ENCODE measurements at places on chromosomes 4 and X.

GRCh38 chrX:134660627-134661026, 2.4 kb upstream of the PLAC1 start:
- DNase-seq: no peak

DNA sequence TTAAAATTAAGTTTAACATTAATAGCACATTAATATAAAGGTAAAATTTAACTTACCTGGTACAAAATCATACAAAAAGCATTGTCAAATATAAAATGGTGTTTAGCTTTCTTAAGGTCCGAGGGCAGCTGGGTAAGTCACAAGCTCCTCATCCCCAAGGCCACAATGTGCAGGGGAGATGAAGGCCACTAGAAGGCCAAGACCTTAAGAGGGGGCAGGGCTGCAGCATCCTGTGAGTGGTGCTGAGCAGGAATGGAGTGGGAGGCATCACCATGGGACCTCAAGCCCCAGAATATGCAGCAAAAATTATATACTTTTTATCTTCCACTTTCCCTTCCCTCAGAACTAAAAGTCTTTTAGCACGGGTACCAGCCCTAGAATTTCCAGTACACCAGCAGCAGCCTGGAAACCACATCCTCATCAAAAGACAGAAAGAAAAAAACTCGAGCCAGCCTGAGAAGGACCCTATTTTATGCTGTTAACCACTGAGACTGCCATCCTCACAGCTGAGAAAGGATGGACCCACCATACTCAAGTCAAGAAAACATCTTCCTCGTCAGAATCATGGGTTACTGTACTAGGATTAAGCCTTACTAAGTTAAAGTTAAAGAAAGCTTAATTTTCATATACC, 13.0 kb upstream of the RHOXF2 start:
- peak; percentile 60 for DNase-seq

DNA sequence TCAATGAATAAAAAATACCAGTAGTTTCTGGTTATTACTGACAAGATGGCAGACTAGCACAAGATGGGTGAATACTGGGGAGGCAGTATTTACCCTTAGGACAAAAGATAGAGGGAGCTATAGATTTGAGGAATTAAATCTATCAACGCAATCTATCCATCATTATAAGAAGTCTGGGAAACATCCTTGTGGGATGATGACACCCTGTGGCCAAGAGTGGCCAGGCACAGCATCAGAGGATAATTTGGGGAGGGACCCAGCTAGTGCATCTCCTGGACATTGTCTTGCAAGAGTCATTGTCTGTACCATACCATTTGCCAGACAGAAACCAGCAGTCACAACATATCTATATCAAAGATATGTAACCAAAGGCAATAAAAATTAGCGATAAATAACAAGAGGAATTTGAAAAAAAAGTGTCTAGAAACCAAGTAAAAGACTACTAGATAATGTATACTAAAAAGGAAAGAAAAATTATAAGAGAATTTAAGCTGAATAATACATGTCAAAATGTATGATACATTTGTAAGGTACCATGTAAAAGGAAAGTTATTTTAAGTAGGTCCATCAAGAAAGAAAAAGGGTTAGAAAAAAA, 22.9 kb downstream of the KCTD8 start:
- no peak for DNase-seq

DNA sequence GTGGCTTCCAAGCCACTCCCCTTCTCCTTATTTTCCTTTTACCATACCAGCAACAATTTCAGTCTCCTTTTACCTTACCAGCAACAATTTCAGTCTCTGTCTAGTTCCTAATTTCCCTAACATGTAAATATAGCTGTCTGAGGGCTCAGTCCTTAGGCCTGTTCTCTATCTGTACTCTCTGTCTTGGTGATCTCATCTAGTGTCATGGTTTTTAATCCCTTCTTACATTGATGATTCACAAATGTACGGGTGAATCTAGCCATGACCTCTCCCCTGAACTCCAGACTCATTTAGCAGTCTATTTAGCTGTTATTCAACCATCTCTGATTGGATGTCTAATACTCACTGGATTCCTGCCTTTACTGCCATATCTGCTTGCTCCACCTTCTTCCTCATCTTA, 7.2 kb downstream of the IL15 start:
- no peak for DNase-seq

DNA sequence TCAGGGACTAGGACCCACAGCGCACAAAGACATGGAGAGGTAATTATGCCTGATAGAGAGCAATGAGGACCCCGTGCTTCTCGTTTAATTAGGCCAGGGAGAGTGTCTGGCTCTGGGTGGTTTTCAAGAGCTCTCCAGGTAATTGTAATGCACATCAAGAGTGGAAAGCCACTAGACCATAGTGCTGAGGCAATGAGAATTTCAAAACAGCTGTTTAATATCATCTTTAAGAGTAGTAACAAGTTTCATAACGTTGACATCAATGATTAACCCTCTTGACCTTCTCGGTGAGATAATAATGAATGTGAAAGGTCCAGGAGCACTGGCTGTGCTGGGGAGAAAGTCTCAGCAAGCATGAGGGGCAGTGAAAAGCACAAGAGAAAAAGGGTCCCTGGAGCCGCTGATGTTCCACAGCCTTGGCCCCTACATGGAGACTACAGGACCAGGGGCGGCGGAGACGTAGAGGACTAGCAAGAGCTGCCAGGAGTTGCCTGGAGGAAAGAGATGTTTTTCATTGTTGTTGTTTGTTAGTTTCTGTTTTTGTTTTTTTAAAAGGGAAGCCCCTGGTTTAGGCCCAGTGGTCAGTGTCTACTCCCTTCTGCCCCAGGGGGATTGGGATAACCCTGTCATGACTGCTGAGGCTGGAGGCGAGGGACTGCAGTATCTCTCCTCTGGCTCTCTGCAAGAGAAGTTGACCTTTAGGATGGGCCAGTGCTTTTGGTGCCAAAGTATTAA, 14.8 kb upstream of the CXCR3 start:
- DNase-seq: no peak

DNA sequence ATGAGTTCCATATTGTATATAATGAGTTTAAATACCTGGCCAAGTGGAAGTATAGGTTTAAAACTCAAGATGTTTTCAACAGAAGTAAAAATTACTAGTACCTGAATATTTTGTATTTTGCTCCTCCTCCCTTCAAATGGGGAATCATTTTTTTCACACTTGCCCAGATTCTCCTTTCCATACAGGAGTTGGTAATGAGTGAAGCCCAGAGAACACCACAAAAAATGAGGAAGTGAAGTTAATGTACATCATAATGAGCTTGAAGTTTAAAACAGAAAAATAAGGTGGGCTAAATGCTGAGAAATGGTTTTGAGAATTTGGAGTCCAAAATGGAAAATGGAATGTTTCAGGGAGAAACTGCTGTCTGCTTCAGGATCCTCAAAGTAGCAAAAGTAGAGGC, 364.8 kb upstream of the EMCN start:
- no peak for DNase-seq

DNA sequence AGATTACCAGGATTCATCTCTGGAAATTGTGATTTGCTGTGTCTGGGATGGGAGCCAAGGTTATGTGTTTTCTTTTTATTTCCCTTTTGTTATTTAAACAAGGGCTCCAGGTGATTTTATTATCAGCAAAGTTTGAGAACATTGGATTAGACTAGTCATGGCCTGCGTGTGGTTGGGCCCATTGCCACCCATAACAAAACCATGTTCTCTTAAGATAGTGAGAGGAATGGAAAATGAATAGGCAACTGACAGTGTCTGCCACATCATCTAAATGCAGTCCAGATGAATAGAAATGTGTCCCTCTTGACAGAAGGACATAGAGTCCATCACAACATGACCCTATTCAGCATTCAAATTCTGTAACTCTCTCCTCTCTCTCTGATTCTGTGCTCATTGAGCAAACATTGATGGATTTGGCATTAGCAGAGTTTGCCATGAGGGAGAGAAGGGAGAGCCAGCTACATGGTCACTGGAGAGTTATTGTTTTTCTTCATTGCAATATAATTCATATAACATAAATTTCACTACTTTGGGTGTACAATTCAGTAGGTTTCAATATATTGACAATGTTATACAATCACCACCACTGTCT, 11.7 kb downstream of the XK start:
- no peak for DNase-seq

DNA sequence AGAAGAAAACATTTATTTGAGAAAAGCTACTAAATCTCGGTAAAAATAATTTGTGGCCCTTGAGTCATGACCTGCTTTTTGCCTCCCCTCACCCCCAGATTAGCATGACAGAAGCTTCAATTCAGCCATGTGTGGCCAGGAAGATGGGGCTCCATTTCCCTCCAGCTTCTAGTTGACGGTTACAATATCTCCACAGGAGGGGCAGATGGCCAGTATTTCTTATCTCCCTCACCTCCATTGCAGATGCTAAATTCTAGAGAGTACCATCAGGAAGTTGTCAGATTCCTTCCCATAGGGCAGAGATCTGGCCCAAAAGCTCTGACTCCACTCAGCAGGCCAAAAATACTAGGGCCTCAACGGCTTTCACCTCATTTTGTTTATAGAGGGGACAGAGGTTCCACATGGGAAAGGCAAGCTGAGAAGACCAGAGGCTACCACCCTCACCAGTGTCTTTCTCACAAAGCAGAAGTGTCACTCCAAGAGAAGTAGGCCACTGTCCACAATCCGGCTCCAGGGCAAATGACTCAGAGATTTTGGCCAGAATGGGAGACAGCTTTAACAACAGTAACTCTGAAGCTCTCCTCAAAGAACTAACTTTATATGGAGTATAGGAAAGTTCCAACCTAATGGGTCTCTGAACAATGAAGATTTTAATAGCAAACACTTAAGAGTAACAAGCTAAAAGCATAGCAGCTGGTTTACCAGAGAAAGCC, 108.3 kb downstream of the TBC1D19 start:
- no peak for DNase-seq

DNA sequence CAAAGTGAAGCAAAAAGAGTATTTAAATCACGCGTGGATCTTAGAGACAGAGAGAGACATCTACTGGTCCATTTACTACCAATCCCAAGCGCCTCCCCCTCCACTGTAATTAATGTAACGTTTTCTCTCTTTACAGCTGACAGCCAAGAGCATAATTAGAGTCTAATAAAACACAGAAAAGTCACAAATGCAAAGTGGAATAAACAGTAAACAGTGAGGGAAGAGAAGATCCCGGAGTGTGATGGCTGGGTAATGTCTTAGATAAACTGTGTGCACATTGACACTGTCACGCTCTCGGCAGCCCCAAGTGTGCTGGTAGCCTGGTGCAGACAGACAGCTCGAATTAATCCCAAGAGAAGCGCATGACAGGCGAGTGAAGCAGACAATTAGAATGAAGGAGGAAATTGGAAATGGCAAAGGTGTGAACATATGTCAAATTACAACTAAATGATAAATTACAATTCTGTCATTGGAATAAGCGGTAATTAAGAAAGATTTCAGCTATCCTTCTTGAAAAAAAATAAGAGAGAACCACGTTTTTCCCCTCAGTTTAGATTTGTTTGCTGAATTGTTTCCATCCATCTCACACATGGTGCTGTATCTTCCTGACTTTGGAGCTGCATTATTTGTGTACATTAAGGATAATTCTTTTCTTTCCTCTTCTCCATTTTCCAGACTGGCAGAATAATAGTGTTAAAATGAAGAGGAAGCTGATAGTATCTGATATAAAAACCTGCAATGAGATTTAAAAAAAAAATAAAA, 100.1 kb downstream of the CXXC4 start:
- DNase-seq: no peak

DNA sequence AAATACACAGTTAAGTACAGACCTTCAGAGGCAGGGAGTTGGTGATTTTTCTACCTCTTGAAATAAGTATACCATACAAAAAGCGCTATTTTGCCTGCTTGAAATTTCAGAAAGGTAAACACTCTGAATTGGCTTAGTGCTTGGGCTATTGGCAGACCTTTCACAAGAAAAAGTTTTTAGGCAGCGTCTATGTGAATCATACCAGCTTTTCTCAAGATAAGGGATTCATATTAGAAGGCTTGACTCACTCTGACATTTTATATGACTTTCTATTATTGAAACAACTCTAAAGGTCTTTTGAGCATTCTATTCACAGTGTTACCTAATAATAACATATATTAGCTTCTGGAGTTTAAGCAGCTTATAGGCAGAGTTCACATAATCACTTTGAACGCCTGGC, 286.4 kb upstream of the FAT1 start:
- DNase-seq: no peak

DNA sequence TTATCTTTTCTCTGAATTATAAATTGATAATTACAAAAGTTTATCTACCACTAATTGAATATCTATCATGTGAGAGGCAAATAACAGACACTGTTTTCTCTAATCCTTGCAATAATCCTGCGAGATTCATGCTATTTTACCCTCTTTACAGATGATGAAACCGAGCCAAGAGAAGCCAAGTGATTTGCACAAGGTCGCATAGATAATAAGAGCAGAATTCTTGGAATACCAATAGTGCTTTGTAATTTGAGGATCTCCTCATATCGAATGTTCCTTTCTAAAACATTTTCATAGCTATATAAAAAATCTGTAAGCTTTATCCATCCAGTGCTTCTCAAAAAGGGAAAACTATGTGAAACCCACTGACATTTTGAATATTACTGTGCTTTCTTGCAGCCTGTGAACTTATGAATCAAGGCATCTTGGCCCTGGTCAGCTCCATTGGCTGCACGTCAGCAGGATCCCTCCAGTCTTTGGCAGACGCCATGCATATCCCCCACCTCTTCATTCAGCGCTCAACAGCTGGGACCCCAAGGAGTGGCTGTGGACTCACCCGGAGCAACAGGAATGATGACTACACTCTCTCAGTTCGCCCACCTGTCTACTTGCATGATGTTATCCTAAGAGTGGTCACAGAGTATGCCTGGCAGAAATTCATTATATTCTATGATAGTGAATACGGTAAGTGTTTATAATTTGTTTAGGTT, 743.8 kb upstream of the ATOH1 start:
- DNase-seq: no peak

DNA sequence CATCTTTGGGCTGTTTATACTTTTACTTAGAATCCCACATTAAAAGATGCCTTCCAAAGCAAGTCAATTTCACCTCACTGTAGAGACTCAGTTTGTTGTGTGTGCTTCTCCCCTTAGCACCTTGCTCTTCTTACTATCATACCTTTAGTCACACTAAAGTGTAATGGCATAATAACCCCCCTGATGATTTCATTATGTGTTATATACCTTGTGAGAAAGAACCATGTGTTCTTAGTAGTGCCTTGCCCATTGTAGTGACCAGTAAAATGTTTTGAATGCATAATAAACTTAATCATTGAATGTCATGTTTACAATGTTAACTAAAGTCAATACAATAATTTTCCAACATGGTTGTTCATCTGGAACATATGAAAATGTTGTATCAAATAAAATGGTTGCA, 1621.9 kb downstream of the PCDH7 start:
- no peak for DNase-seq
